NCI-H460 (cell line): ENCODE measurements at places on chromosomes 5 and 9. TPM values are rescaled to one million over a fixed set of nuclear protein-coding genes. Genes with fewer than 3 reads are reported as not detected.

SLC27A6 gene
- total RNA-seq: not detected in 2 replicates

SGCD gene
- total RNA-seq: 0.30 TPM in 1 of 2 replicates, not detected in the other

GPR151 gene
- not detected in 2 replicates for total RNA-seq

GRCh38 chr5:6491919-6492290, 43.2 kb downstream of the UBE2QL1 start:
- DNase-seq: no peak

GRCh38 chr5:54676481-54677340, 159.2 kb downstream of the SNX18 start:
- DNase-seq: no peak

DNA sequence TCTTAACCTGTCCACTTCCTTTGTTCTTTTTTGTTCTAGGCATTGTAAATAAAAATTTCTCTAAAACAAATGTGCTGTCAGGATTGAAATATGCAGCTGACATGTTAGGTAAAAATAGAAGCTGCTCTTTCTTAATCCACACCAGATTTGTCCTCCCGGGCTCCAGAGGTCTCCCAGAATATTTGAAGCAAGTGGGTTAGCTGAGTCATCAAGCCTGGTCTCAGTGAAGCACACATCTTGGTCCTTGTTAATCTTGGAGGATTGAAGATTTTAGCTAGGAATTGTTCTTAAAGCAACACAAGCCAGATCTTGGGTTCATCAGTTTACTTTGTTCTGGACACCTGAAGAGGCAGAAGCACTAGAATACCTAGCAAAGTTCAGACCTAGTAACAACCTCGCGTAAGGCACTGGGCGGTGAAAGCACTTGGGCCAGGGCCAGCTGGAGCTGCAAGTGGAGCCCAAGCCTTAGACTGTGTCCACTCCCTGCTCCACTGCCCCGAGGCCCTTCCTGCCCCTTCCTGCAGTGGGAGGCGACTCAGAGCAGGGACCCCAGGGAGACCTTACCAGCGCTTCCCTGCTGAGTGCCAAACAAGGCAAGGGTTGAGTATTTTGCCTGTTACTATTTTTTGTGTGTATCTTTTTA, 36.5 kb downstream of the HABP4 start:
- DNase-seq: no peak
